ENCODE measurements at places on chromosomes 4 and X.
A peak's percentile ranks its signal among the peaks of the same experiment; 100 is the strongest.

- no peak for DNase-seq
These were observed 28.3 kb upstream of the WDR19 start for GRCh38 chr4:39154009-39154408.

- DNase-seq: peak; percentile 24
These were observed 252.9 kb upstream of the TTC29 start for GRCh38 chr4:147198411-147199051.

DNA sequence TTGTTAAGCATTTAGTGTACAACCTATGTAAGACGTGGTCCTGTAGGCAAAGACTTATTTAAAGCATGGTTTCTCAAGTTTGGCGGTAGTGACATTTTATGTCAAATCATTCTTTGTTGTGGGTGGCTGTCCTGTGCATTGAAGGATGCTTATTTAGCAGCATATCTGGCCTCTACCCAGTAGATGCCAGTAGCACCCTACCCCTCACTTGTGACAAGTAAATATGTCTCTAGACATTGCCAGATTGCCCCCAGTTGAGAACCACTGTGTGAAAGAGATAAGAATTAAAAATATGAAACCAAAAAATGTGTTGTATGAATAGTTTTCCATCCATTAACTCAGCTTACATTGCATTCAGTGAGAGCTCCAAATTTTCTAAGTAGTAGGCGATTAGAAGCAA, 25.5 kb downstream of the MMAA start:
- DNase-seq: peak; percentile 5

DNA sequence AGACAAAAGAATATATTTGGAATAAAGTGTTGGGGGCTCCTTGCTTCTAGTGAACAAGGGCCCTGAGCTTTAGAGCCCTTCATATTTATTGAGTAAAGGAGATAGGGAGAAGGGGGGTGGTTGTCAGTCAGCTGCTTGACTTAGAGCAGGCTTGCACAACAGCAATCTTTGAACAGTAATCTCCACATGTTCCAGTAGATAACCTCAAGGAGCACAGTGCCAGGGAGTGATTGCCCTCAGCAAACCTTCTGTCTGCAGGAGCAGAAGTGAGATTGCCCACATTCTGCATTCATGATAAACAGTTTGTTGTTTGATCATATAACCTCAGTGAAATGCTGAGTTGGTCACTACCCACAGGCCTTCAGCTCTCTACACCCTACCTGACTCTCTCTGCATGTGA, 205.8 kb upstream of the CXCL13 start:
- no peak for DNase-seq

- DNase-seq: no peak
These were observed 5.3 kb upstream of the OPHN1 start for GRCh38 chrX:68438575-68438974.

DNA sequence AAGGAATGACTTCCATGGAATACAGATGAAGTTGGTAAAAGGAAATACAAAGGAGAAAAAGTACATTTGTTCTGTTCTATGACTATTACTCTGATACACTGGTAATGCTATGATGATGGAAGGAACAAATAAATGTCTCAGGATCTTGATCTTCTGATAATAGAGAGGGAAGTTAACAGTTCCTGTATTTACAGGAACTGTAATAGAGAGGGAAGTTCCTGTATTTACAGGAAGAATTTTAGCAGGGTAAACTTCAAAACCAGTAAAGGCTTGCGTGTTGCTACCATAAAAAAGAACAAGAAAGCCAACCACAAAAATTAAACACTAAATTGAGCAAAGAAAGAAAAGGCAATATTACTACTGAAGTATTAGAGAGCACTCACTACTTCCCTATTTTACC, 91.7 kb upstream of the HPGD start:
- no peak for DNase-seq

GRCh38 chrX:150163221-150163930, 199.7 kb upstream of the MAMLD1 start:
- peak; percentile 54 for DNase-seq

DNA sequence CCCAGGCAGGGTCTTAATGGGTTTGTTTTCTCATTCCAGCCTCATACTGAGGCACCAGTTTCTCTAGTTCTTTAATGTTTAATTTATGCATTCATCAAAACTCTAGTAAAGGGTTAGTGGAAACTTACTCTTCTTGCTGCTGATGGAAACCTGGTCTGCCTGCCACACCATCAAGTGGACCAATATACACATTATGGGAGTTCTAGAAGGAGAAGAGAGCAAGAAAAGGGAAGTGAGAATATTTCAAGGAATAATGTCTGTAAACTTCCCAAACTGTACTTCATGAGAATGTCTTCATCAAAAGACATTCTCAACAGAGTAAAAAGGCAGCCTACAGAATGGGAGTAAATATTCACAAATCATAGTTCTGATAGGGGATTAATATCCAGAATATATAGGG, 20.9 kb upstream of the DHX15 start:
- no peak for DNase-seq

GRCh38 chr4:146134761-146135445, 40.6 kb upstream of the LSM6 start:
- no peak for DNase-seq

DNA sequence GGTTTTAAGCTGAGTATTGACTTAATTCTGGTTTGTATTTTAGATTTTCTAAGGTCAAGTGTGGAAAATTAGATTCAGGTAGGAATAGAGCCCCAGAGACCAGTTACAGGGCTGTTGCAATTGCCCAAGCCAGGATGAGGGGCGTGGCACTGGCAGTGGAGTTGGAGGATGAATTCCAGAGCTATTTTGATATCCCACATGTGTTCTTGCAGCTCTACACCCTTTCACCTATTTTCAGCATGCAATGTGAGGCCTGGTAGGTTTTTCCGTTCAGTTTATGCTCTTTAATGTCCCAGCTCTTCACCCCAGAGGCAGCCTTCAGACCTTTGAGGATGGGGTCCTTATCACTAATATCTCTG, 17.9 kb upstream of the OGT start:
- DNase-seq: peak; percentile 18

DNA sequence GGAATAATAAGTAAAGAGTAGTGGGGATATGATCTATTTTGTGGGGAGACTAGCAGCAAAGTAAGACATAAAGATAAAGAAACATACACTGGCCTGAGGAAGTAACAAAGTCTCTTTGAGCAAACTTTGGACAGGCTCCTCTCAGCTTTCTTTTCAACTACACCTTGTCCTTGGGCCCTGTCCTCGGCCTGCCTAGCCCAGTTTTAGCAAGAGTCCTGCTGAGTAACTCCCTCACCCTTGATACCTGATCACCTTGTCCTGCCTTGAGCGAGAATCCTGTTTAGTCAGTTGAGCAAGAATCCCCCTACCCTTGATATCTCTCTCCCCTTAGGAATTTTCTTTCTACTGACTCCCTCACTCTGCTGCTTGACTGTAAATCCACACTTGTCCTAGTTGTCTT, 11.5 kb downstream of the HNRNPH2 start:
- no peak for DNase-seq

- DNase-seq: peak; percentile 38
These were observed 118.5 kb downstream of the PLS3 start for GRCh38 chrX:115679460-115679859.

DNA sequence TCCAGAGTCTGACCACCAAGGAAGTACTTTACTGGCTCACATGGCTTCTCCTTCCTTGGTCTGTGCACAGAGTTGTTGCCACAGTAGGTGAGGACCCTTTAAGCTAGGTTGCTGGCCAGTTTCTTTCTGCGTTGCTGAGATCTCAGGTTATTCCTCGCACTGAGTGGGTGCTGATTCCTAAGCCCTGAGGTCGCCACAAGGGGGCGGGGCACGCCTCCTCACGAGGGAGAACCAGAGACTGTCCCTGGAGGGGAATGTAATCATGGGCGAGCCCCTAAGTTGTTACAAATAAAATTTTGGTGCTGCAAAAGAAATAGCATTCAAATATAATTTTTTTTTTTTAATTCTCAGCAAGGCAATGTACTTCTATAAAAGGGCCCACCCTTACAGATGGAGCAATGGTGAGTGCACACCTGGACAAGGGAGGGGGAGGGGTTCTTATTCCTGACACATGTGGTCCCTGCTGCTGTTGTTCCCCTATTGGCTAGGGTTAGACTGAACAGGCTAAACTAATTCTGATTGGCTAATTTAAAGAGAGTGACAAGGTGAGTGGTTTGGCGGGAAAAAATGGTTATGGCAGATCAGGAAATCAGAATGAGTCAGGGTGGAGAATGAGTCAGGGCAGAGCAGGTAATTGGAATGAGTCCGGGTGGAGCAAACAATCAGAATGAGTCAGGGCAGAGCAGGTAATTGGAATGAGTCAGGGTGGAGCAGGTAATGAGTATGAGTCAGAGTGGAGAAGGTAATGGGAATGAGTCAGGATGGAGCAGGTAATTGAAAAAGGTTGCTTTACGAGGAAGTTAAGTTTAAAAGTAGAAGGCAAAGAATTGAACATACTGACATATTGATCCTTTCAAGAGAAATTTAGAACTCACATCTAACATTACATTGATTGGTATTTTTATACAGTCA, 107.5 kb downstream of the VSIG4 start:
- DNase-seq: no peak

GRCh38 chrX:19647731-19648588, 132.7 kb upstream of the MAP3K15 start:
- DNase-seq: no peak

DNA sequence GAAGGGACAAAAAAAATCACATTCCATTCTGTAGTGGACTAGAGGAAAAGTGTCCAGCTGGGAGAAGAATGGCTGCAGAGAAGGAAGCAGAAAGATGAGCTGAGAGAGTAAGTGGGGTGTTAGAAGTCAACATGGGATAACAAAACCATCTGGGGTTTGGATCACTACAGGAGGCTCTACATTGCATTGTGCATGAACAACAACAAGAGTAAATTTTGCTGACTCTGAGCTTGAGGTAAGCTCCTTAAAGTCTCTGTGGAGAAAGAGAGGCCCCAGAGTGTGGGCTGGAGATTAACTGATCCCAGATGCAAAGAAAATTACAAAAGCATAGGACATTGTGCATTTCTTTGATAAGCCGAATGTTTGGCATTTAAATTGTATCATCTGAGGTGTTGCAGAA, 128.9 kb downstream of the UGT8 start:
- DNase-seq: no peak

DNA sequence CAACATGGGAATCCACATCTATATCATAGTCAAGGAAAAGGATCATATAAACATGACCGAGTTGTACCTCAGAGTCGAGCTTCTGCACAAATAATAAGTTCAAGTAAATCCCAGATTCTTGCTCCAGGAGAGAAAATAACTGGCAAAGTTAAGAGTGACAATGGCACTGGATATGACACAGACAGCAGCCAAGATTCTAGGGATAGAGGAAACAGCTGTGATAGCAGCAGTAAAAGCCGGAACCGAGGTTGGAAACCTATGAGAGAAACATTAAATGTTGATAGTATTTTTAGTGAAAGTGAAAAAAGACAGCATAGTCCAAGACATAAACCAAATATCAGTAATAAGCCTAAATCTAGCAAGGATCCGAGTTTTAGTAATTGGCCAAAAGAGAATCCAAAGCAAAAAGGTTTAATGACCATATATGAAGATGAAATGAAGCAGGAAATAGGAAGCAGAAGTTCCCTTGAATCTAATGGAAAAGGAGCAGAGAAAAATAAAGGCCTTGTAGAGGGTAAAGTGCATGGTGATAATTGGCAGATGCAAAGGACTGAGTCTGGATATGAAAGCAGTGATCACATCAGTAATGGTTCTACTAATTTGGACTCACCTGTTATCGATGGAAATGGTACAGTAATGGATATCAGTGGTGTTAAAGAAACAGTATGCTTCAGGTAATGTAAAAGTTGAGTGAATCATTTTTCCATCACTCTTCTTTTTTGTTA, 50.4 kb downstream of the FABP2 start:
- DNase-seq: no peak

- DNase-seq: no peak
These were observed 225.1 kb downstream of the IDS start for GRCh38 chrX:149280011-149280410.

DNA sequence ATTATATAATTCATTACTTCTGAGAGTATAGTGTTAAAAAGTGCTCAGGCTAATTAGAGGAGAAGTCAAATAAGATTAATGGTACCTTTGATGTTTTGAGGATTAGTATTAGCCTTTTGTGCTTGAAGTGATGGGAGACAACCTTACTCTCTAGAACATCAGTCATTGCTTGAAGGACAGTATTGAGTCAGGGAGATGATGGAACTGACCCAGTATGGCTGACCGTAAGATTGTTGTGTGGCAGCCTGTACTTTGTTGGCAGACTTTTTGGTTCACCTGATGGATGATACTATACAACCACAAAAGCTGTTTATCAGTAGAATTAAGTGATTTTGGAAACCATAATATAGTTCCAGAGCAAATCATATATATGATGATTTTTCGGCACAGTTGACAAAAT, 9.9 kb downstream of the OGT start:
- DNase-seq: no peak

DNA sequence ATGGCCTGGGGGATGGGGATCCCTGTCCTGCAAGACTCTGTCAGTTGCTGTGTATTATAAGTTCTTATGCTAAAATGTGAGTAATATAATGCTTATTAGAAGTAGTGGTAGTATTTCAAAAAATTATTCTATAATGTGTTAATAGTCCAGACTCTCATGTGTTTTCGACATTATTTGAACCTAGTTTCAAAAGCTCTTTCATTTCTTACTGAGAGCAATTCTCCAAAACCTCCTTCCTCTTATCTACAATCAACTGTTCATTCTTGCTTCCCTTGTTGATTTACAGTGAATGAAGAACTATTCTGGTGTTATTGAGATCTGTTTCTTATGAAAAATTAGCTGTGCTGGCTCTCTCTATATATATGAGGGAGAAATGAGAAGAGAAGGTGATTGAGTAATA, 32.9 kb upstream of the PTPN13 start:
- no peak for DNase-seq

DNA sequence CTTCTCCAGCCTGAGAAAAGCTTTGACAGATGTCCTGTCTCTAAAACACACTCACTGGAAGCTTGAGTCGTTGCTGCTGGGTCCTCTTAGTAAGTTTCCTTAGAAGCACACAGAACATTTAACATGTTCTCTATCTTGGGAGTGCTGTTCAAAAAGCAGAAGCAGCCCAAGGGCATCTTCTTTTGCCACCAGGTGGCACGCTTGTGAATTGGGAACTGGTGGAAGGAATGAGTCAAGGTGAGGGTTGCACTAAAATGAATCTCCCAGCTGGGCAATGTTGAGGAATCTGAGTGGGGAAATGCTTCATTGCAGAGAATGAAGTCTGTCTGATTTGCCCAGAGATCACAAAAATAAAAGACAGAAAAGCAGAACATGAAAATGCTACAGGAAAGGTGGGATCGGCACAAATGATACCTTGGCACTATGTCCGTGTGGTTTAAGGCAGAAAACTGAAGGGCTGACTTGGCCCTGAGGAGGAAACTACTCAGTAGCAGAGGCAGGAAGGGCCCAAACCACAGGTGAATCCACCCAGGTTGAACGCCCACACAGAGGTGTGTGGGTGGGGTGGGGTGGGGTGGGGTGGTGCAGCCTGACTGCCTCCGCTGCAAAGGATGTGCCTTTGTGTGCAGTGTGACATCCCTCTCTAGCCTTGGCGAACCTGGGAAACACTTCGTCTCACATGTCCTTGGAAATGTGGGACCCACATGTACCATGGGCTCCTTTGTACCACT, 26.0 kb downstream of the KIT start:
- DNase-seq: peak; percentile 31

- no peak for DNase-seq
These were observed 777.3 kb downstream of the PCDH18 start for GRCh38 chr4:136754810-136755530.

GRCh38 chr4:79574741-79575451, 166.9 kb upstream of the GK2 start:
- no peak for DNase-seq
